ENCODE measurements at places on chromosomes 4 and X.

GRCh38 chr4:79497001-79497400 lies 89.0 kb upstream of the GK2 start:
- DNase-seq: no peak

GRCh38 chr4:142743121-142743825 lies 102.8 kb downstream of the INPP4B start:
- no peak for DNase-seq

- DNase-seq: no peak
These were observed 1665.0 kb upstream of the TENM3 start for GRCh38 chr4:180578175-180578574.

GRCh38 chrX:131795442-131796229 lies 227.5 kb upstream of the STK26 start:
- no peak for DNase-seq

GRCh38 chr4:30950737-30951136 lies 230.6 kb downstream of the PCDH7 start:
- DNase-seq: no peak

- no peak for DNase-seq
These were observed 12.8 kb downstream of the TBC1D9 start for GRCh38 chr4:140743194-140743931.

- no peak for DNase-seq
These were observed 167.9 kb downstream of the CORIN start for GRCh38 chr4:47669946-47670345.

DNA sequence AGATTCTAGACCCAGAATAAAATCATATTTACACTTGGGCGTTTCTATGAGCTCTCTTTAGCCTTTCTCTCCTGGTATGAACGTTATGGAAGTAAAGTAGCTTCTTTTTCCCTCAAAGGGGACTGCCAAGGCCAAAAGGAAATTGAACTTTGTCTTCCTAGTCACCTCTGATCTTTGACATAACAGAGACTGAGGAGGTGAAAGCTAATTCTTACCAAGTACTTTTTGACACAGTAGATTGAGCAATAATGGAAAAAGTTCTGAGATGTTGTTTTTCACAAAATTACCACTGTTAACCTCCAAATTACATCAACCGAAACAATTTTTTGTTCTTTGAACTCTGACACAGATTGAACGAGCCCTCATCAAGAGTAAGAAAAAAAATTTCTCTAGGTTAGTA lies 318.4 kb downstream of the TEX13A start:
- DNase-seq: no peak

- DNase-seq: no peak
These were observed 76.3 kb upstream of the PACRGL start for GRCh38 chr4:20623939-20624338.

DNA sequence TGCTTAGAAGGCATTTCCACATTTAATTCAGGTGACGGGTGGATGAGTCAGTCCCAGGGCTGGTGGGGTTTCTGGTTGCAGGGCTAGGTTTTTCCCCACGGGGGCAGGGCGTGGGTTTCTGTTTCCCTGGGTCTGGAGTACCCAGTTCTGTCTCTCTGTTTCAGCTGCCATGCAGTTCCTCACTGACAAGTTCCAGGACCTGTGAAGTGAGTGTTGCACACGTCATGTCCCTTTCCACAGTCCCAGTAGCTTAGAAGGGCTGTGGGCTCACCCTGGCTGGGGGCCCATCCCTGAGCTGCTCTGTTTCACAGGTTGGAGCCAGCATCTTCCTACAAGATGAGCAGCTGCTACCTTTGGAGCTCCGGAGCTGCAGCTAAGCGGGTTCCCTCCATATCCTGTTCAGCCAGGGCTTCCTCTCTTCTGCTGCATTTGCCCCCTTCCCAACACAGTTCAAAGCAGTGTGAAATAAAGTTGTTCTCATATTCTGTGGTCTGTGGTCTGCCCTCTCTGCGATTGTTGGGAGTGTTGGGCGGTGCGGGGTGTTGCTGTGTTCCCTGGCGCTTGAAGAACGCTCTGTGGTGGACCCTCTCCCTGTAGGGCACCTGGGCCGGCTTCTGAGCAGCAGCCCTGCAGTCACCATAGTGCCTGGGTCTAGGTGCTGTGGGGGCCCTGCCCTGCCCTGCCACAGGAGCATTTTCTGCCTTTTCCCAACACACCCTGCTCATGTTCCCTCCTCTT lies 3.9 kb downstream of the LOC101059915 start:
- DNase-seq: no peak

DNA sequence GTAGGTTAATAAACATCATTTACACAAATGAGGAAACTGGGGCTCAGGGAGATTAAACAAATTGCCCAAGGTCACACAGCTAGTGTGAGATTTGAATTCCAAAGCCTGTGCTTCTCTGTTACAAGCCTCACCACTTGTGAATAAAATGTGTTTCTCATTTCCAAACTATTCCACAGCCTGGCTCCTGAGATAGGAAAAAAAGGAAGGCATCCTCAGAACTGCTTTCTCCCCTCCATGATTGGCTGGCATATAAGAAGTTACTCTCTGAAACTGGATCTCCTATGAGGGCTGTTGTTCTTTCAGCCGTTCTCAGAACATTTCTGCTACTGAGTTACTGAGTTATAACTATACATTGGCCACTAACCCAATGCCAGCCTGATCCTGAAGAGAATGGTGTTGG lies 237.9 kb downstream of the MAML3 start:
- DNase-seq: no peak

GRCh38 chr4:10164877-10165283 lies 48.3 kb upstream of the WDR1 start:
- no peak for DNase-seq

DNA sequence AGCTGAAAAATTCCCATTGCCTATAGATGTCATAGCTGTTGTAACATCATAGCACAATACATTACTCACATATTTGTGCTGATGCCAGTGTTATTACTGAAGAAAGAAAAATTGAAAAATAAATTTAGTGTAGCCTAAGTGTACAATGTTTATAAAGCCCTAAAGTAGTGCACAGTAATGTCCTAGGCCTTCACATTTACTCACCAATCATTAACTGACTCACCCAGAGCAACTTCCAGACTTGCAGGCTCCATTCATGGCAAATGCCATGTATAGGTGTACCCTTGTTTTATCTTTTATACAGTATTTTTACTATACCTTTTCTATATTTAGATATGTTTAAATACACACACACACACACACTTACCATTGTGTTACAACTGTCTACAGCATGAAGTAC lies 265.4 kb upstream of the MAGEB18 start:
- DNase-seq: no peak

DNA sequence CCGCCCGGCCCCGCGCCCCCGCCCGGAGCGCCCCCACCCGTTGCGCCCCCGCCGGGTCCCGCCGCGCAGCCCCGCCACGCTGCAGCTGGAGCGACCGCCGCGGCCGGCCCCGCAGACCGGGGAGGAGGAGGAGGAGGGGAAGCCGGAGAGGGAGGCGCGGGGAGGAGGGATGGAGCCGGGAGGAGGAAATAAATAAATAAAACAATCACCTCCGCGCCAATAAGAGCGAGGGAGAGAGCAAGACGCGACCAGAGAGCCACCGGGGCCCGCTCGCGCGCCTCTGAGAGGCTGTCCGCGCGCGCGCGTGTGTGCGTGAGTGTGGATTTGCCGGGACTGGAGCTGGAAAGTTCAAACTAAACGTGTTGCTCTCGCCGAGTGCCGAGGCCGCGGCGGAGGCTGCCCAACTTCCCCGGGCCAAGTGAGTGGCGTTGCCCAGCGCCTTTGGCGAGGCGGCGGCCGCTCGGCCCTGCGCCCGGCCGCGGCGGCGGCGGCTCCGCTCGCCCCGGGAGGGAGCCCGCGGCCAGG lies 2184.4 kb upstream of the TENM3 start:
- DNase-seq: peak; percentile 52

DNA sequence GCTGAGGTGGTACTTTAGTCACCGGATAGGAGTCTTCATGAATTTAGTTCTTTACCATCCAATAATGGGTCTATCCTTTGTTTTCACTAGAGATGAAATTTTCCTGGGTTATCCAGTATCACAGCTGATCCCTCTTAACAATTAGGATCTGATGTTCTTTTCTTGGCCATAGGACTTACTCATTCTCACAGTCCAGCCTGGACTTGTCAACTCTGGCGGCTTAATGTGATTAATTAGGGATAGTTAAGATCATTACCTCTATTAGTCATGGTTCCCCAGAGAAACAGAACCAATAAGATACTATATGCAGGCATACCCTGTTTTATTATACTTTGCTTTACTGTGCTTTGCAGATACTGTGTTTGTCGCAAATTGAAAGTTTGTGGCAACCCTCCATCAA lies 272.7 kb upstream of the FAT4 start:
- no peak for DNase-seq

DNA sequence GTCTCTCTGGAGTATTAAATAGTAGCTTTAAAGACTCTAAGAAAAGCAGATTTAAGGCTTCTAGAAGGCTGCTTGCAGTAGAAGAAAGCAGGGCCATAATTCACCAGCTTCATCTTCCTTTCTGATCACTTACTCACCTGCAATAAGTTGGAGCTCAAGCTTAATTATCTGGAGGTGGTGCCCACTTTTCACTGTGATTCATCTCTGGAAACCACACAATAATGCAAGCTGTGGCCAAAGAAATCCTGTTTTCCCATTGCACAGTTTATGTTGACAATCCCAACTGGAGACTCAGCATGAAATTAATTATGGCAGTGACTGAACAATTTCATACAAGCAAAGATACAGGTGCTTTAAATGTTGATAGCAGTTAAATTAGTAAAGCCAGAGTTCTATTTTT lies 14.7 kb downstream of the CWH43 start:
- no peak for DNase-seq

GRCh38 chr4:114281164-114281960 lies 301.9 kb upstream of the ARSJ start:
- no peak for DNase-seq

DNA sequence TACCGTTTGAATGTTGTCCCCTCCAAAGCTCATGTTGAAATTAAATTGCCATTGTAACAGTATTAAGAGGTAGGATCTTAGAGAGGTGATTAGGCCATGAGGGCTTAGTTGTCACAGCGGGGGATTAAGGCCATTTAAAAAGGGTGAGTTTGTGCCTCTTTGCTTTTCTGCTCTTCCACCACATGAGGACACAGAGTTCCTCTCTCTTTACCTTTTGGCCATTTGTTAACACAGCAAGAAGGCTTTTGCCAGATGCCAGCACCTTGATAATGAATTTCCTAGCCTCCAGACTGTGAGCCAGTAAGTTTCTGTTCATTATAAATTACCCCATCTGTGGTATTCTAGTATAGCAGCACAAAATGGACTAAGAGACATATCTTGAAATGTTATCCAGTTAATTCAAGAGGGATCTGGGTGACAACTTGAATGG lies 7.8 kb upstream of the HERC3 start:
- no peak for DNase-seq

- no peak for DNase-seq
These were observed 80.1 kb upstream of the UCP1 start for GRCh38 chr4:140648716-140649308.

- no peak for DNase-seq
These were observed 4.8 kb upstream of the MPP1 start for GRCh38 chrX:154809939-154810665.

DNA sequence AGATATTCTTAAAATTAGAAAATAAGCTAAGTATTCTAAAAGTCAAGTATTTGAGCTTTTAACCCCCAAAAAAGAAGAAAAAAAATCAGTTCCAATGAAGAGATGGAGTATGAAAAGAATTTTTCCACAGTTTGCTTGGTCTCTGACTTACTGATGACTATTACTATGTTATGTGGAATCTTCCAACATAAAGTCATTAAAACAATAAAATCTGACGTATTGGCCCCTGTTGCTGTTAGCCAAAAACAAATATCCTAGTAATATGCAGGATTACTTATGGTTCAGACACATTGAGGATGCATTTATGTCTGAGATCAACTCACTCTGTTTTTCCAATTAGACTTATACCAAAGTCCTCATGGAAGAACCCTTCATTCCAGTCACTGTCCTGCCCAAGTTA lies 517.2 kb upstream of the ADGRL3 start:
- no peak for DNase-seq

DNA sequence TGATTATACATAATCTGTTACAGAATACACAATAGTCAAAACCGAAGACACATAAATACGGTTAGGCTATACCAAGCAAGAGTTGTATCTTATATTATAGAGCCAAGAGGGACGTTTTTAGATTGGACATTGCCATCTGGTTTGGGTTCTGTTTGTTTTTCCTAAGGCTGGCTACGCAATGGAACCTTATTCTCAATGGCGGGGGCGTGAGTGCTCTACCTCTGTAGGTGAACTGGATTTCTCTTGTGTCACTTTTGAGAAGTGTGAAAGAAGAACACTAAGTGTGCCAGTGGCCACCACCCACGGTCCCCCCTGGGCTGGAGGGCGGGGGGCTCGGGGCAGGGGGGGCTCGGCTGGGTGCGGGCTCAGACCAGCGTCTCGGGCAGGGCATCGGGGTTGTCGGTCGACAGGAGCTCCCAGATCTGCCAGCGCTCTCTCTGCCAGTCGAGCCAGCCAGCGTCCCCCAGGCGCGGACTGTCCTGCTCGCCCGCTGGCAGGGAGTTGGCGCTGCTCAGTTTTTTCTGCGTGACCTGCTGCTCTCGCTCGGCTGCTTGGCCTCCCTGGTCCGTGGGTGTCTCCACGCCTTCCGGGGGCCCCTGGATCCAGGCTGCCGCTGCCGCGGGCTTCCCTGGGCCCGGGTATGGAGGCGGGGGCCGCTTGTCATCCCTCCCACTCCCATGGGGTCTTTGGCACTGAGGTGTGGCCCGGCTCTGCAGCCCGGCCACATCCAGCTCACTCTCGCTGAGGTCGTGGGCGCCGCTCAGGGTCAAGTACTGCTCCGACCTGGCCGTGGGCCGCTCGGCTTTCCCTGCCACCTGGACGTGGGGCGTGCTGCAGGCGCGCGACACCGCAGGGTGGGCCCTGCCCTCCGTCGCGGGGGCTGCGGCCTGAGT lies 27.6 kb downstream of the HCCS start:
- no peak for DNase-seq

DNA sequence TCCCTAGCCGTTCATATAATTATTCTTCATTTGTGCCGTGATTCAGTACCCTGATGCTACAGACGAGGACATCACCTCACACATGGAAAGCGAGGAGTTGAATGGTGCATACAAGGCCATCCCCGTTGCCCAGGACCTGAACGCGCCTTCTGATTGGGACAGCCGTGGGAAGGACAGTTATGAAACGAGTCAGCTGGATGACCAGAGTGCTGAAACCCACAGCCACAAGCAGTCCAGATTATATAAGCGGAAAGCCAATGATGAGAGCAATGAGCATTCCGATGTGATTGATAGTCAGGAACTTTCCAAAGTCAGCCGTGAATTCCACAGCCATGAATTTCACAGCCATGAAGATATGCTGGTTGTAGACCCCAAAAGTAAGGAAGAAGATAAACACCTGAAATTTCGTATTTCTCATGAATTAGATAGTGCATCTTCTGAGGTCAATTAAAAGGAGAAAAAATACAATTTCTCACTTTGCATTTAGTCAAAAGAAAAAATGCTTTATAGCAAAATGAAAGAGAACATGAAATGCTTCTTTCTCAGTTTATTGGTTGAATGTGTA lies 7.0 kb downstream of the SPP1 start:
- DNase-seq: no peak

GRCh38 chr4:112523008-112523721 lies 7.2 kb upstream of the NEUROG2 start:
- DNase-seq: no peak
